ENCODE measurements at places on chromosomes 1 and 21.

- H3K27me3 ChIP-seq: no peaks in the 10 kb centered on the region
- no peaks in the 10 kb centered on the region for H3K36me3 ChIP-seq
- H3K4me1 ChIP-seq: no peaks in the 10 kb centered on the region
- no peak overlapping the region for H3K27ac ChIP-seq
Observed at GRCh38 chr1:104987210-104987609, 1237.5 kb downstream of the AMY1C start.

GRCh38 chr21:44740742-44741141 is 29.4 kb upstream of the TSPEAR start:
- no peaks in the 10 kb centered on the region for H3K27me3 ChIP-seq
- H3K4me3 ChIP-seq: no peak overlapping the region
- no peak for DNase-seq
- H3K36me3 ChIP-seq: no peaks in the 10 kb centered on the region
- H3K4me1 ChIP-seq: no peaks in the 10 kb centered on the region
- H3K27ac ChIP-seq: no peak overlapping the region

DNA sequence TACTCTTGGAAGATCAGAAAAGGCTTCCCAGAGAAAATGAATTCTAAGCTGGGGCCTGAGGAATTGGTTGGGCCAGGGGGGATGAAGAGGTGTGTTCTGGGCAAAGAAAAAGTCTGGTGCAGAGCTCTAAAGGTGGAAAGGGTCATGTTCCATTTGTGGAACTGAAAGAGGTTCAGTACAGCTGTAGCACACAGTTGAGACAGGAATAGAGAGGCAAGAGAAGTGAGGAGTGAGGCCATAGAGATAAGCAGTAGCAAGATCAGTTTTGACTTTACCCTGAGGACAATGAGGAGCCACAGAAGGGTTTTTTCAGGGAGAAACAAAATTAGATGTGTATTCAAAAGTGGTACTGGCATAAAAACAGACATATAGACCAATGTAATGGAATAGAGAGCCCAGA is 30.3 kb upstream of the MUTYH start:
- no peak for DNase-seq
- H3K4me3 ChIP-seq: no peak overlapping the region
- H3K4me1 ChIP-seq: no peaks in the 10 kb centered on the region
- H3K27ac ChIP-seq: no peak overlapping the region

DNA sequence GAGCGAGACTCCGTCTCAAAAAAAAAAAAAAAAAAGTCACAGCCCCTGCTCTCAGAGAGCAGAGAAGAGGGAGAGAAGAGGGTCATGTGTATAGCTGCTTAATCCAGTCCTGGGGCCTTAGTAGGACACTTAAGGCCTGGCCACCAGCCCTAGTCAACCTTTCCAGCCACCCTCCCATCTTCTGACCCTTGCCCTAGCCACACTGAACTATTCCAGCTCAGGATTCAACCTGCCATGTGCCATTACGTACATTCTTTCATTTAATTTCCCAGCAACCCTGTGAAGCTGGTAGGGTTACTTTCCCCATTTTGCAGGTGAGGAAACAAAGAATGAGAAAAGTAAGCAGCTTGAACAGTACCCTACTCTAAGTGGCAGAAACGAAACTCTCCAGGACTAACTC is 9.0 kb downstream of the FOXO6 start:
- no peak for DNase-seq
- H3K4me1 ChIP-seq: peaks cover 2% of the 10 kb centered on the region
- H3K4me3 ChIP-seq: no peak overlapping the region
- no peak overlapping the region for H3K27ac ChIP-seq

DNA sequence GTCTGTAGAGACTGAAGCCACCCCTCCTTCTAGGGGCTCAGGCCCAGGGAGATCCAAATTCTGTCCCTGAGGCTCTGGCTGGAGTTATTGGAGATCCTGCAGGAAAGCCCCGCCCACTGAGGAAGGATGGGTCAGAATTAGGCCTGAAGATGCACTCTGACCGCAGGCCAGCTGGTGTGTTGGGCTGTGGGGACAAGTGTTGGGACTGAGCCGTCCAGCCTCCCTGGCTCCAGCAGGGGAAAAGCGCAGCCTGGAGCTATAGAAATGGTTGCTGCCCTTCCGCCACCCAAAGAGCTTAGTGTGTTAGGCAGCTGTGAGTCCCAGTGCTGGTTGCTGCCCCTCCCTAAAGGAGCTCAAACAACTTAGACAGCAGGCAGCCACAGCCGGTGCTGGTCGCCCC is 33.0 kb upstream of the PRRX1 start:
- no peak overlapping the region for H3K4me3 ChIP-seq
- no peaks in the 10 kb centered on the region for H3K36me3 ChIP-seq
- H3K27me3 ChIP-seq: peaks cover 10% of the 10 kb centered on the region

GRCh38 chr1:21050031-21050430 is 126.7 kb downstream of the EIF4G3 start:
- no peak for DNase-seq
- H3K27me3 ChIP-seq: no peaks in the 10 kb centered on the region

Data from T-cell (primary cell).